Tongue (tissue), 3 donors: ENCODE measurements at places on chromosomes 2 and 18. TPM values are rescaled to one million over a fixed set of nuclear protein-coding genes. Genes with fewer than 3 reads are reported as not detected.

DUSP11 gene
- total RNA-seq = 33.7 TPM

FLACC1 gene
- 0.72 TPM for total RNA-seq

CFAP65 gene
- not detected for total RNA-seq

GRCh38 chr2:62565309-62565908 lies 59.4 kb upstream of the TMEM17 start:
- no peak for DNase-seq

GRCh38 chr18:73151086-73151485 lies 283.3 kb upstream of the NETO1 start:
- DNase-seq = no peak

GRCh38 chr2:9663008-9663879 lies 32.4 kb upstream of the YWHAQ start:
- DNase-seq = no peak

- DNase-seq = peak; percentile 24
Observed at GRCh38 chr2:156147594-156148330, 184.8 kb downstream of the NR4A2 start.

DNA sequence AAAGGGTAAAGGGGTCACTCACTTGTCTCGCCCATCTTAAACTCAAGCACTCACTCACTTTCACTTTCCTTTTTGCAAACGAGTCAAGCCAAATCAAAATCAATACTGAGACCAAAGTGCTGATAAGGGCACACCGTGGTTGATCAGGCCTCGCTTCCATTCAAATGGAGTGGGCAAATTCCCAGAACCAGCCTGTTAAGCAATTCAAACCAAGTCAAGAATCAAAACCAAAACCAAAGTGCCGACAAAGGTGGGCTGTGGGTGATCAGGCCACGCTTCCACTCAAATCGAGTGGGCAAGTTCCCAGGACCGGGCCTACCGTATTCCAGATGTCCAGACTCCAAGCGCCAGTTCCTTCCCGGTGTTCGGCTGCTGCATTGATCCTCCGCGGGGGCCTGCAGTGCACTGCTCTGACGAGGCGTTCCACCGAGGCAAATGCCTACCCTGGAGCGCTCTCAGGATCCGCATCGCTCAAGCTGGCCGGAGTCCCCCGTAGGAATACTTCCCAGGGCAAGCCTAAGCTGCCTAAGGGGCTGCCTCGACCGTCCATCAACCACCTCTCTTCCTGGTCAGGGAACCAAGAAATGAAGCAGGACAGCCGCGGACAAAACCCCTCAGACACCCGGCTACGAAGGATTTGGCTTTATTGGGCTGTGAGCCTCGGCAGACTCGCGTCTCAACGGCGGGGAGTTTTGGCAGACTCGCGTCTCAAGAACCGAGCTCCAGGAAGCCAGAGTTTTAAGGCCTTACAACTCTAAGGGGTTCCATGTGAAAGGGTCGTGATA lies 89.9 kb upstream of the SLC1A4 start:
- no peak for DNase-seq

GRCh38 chr2:24577481-24577880 lies 86.4 kb downstream of the NCOA1 start:
- DNase-seq = no peak

DNA sequence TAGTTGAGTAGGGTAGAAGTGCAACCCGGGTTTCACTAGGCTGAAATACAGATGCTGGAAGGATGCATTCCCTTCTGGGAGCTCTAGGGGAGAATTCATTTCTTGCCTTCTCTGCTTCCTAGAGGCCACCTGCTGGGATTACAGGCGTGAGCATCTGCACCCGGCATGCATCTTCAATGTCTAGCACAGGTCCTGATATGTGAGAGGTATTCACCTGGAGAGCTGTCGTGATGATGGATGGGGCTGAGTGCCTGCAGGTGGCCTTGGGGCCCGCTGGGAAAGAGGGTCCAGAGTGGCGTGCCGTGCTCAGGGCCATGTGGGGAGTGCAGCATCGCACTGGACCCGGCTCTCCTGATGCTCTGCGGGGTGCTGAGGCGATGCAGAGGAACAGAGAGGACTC lies 6.6 kb upstream of the NTSR2 start:
- DNase-seq = no peak
